Tibial artery (tissue), 4 donors: ENCODE measurements at places on chromosomes 7 and 10.

DNA sequence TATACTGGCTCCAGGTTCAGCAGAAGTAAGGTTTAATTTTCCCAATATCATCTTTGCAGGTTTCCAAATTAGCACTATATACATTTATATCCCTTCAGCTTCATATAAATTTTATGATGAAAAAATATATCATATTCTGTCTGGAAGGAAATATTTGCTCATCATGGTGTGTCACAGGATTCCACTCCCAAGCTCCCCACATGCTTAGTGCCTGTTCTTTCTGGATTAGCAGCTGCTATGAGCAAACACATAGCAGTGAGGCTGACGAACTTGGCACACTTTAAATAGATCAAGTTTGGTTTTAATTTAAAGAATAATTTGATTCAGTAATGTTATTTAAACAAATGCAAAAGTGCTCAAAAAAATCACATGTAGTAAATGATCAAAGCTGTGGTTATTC is 251.9 kb downstream of the AGMO start:
- DNase-seq: no peak

DNA sequence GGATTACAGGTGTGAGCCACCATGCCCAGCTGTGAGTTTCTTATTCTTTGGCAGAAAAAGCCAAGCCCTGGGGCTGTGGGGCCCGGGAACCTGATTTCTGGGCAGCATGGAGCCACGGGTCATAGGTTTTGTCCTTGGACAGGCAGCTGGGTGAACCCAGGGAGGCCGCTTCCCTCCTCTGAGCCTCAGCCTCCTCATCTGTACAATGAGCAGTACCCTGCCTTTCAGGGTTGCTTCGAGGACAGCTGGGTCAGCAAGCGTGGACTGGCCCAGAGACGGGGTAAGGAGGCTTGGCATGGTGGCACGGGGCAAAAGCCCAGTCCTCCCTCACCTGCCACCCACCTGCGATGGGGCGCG is 84.1 kb upstream of the GNA12 start:
- no peak for DNase-seq

DNA sequence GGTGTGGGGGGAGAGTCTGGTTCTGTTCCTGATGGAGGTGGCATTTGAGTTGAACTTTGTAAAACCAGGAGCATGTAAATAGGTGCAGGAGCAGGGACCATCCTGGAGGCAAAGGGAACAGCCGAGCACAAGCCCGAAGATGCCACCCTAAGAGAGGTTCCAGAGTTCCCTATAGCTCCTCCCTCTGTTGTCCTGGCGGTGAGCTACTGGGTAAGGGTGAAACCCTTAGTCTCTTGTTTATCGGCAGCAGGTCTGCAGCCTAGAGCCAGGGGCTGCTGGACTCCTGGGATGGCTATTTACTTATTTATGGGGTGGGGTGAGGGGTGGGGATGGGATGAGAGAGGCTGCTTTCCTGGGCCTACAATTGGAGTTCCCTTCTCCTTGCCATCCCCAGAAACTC is 6.5 kb upstream of the LBX1 start:
- DNase-seq: no peak

DNA sequence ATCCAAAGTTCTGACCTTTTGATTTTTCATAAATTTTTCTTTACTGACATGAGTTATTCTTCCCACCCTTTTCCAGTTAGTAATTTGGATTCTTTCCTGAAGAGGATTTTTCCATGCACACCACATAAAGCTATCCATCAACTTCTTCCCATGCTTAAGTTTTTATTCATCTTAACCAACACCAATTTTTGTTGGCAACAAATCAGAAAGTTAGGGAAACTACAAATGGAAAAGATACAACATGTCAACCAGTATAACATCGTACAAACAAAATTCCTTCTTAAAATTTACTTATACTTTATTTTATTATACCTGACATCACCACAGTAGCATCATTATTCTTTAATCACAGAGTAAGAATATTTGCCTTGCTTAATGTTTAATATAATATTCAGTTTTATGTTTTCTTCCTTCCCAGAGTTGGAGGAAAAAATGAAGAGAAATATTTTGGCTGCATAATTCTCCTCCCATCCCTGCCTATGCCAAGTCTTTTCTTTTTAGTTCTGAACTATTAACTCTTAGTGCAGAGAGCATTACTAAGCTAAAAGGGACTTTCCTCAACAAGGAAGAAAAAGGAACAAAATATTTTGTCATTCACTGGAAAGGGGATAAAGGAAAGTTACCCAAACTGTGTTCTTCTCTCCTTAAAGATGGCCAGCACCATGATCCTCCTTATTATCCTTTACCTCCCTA is 67.5 kb upstream of the MEOX2 start:
- no peak for DNase-seq

GRCh38 chr10:92574548-92575261 is 812 bp upstream of the IDE start:
- DNase-seq: no peak

DNA sequence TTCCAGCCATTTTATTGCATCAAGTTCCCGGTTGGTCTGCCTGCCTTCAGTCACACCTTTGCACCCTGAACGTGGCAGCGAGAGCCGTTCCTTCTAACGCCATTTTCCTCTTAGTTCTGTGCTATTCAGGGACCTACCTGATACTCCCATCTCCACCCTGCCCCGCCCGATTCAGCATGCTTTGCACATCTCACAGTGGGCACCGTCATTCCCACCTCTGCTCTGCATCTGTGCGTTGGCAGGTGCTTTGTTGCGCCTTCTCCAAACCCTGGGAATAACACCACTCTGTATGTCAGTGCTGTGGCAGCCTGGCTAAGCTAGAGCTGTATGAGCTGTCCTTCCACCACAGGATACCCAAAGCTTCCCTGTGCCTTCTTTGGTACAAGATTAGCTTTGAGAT is 96.8 kb downstream of the ACTR3B start:
- DNase-seq: peak; percentile 37

- no peak for DNase-seq
These were observed 67.5 kb upstream of the TES start for GRCh38 chr7:116142850-116143249.

- DNase-seq: peak; percentile 40
These were observed 24.2 kb upstream of the SHH start for GRCh38 chr7:155836216-155837125.
